Vagina (tissue), 2 donors: ENCODE measurements at places on chromosomes 2 and 18. TPM values are rescaled to one million over a fixed set of nuclear protein-coding genes. Genes with fewer than 3 reads are reported as not detected.

- H3K4me3 ChIP-seq: no peak overlapping the region
- H3K4me1 ChIP-seq: no peaks in the 10 kb centered on the region
- no peak for DNase-seq
- H3K36me3 ChIP-seq: no peaks in the 10 kb centered on the region
- H3K27me3 ChIP-seq: no peaks in the 10 kb centered on the region
- H3K27ac ChIP-seq: no peak overlapping the region
Measured at GRCh38 chr2:177484180-177484795, 91.7 kb downstream of the AGPS start.

- no peak overlapping the region for H3K4me3 ChIP-seq
- no peaks in the 10 kb centered on the region for H3K4me1 ChIP-seq
- no peak overlapping the region for H3K27ac ChIP-seq
Measured at GRCh38 chr18:34651586-34652369, 58.3 kb upstream of the DTNA start.

DNA sequence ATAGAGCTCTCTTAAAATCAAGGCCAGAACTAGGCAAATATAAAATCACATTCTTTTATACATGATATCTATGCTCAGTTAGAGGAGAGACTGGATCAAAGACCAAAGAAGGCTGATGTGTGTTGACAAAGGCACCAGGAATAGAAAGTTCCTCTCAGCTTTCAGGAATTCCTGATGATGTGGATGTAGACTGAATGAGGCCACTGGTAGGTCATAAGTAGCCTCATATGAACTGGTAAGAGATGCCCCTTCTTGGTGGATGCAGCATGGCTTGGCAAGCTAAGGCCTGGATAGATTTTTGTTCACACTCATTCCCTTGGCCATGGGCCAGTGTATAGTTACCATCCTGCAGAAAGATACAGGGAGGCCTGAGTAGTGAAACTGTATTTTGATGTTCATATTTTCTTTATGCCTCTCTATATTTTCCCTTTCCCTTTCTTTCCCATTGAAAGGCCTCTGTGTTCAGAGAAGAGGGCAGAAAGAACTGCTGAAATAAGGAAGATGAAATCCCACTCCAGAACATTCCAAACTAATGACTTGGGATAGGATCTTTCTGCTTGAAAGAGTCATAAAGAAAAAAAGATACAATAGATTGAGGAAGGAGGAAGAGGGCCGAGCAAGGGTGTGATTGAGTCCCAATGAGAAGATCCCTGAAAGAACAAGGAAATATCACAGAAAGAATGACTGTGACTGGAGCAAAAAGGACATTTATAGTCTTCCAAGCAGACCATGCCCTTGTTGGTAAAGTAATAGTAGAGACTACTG lies 2182.7 kb upstream of the PIK3C3 start:
- no peak overlapping the region for H3K27ac ChIP-seq
- no peaks in the 10 kb centered on the region for H3K36me3 ChIP-seq
- H3K4me1 ChIP-seq: no peaks in the 10 kb centered on the region
- no peaks in the 10 kb centered on the region for H3K27me3 ChIP-seq
- H3K4me3 ChIP-seq: no peak overlapping the region

- H3K4me1 ChIP-seq: peaks cover 12% of the 10 kb centered on the region
- no peak overlapping the region for H3K4me3 ChIP-seq
- no peak overlapping the region for H3K27ac ChIP-seq
Measured at GRCh38 chr2:238376884-238377391, 49.8 kb upstream of the ASB1 start.

- no peak overlapping the region for H3K27ac ChIP-seq
- no peak for DNase-seq
- H3K4me3 ChIP-seq: no peak overlapping the region
- no peaks in the 10 kb centered on the region for H3K36me3 ChIP-seq
- no peaks in the 10 kb centered on the region for H3K27me3 ChIP-seq
- no peaks in the 10 kb centered on the region for H3K4me1 ChIP-seq
Measured at GRCh38 chr18:5421981-5422380, 121.8 kb downstream of the EPB41L3 start.

DNA sequence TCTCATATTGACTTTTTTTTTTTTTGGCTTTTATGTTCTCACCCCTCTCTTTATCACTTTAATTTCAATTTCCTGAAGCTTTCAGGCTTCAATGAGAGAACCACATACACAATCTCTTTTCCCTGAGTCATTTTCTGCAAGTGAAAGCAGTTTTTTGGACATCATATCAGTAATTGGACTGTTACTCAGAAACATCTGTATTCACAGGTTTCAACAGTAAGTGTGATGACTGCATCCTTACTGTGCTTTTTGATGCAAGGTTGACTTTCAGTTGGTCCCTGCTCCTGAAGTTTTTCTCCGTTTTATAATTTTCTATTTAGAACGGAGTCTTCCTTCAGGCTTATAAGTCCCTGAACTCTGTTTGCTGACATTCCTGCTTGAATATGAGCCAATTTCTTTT lies 70.5 kb upstream of the CCBE1 start:
- H3K4me1 ChIP-seq: no peaks in the 10 kb centered on the region
- no peak for DNase-seq
- H3K4me3 ChIP-seq: no peak overlapping the region
- no peaks in the 10 kb centered on the region for H3K36me3 ChIP-seq
- no peaks in the 10 kb centered on the region for H3K27me3 ChIP-seq

The TWIST2 gene
- total RNA-seq: 214 TPM

The LRP1B gene
- total RNA-seq: 8.8 TPM

The CXCR4 gene
- 39.5 TPM for total RNA-seq

The DLGAP1 gene
- total RNA-seq: 3.2 TPM

- H3K36me3 ChIP-seq: no peaks in the 10 kb centered on the region
- no peaks in the 10 kb centered on the region for H3K27me3 ChIP-seq
- no peak overlapping the region for H3K27ac ChIP-seq
- H3K4me1 ChIP-seq: no peaks in the 10 kb centered on the region
- DNase-seq: no peak
Measured at GRCh38 chr2:175463589-175464310, 282.2 kb upstream of the ATP5MC3 start.

The PAX3 gene
- not detected for total RNA-seq

DNA sequence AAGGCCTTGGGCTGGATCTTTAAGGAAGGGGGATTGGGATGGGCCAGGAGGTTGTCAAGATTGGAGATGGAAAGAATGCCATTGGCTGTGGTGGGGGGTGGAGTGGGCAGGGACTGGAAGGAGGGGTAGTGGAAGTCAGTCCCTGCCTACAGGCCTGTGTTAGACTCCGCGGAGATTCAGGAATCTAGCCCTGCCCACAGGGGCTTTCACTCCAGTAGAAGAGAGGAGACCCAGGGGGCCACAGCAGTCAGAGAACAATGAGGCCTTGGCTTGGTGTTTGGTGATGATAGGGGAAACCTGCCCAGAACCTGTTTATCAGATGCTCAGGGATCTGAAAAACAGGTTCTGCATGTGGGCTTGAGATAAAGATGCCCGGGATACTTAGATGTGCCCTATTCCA lies 6.1 kb downstream of the STEAP3 start:
- no peak overlapping the region for H3K4me3 ChIP-seq
- no peak for DNase-seq
- H3K27me3 ChIP-seq: no peaks in the 10 kb centered on the region
- no peaks in the 10 kb centered on the region for H3K36me3 ChIP-seq

GRCh38 chr18:36543991-36544725 lies 246.6 kb downstream of the FHOD3 start:
- no peaks in the 10 kb centered on the region for H3K4me1 ChIP-seq
- H3K27me3 ChIP-seq: no peaks in the 10 kb centered on the region
- H3K27ac ChIP-seq: no peak overlapping the region
- DNase-seq: peak; percentile 88
- no peak overlapping the region for H3K4me3 ChIP-seq

DNA sequence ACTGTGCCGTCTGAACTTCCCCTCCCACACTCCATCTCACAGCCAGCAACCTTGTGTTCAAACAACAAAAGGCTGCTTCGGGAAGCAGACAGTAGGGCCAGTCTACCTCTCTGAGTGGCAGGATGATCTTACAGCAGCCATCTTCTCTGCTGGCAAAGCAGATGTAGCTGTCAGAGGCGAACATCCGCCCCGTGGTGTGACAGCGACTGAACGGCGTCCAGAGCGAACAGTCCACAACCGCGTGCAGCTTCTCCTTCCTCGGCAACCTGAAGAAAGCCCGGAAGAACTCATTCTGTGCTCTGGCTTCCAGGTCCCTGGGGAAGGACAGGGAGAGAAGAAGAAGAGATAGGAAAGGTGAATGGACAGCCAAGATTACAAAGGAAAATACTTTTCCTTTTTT lies 38.0 kb downstream of the RPL31 start:
- H3K4me1 ChIP-seq: no peaks in the 10 kb centered on the region
- DNase-seq: no peak
- H3K4me3 ChIP-seq: no peak overlapping the region
- no peaks in the 10 kb centered on the region for H3K27me3 ChIP-seq
- H3K27ac ChIP-seq: no peak overlapping the region
- peaks cover 35% of the 10 kb centered on the region for H3K36me3 ChIP-seq

The SLC9A2 gene
- total RNA-seq: not detected

The EIF4E2 gene
- total RNA-seq: 17.9 TPM

- H3K4me3 ChIP-seq: no peak overlapping the region
- H3K27ac ChIP-seq: peak overlapping the region; percentile 85
- DNase-seq: no peak
- H3K27me3 ChIP-seq: no peaks in the 10 kb centered on the region
- H3K36me3 ChIP-seq: no peaks in the 10 kb centered on the region
- H3K4me1 ChIP-seq: peaks cover 80% of the 10 kb centered on the region
Measured at GRCh38 chr2:127096280-127096679, 10.7 kb downstream of the BIN1 start.

GRCh38 chr2:158484892-158485556 lies 28.3 kb downstream of the PKP4 start:
- DNase-seq: no peak
- peaks cover 38% of the 10 kb centered on the region for H3K4me1 ChIP-seq
- H3K36me3 ChIP-seq: no peaks in the 10 kb centered on the region
- no peak overlapping the region for H3K4me3 ChIP-seq
- no peak overlapping the region for H3K27ac ChIP-seq

GRCh38 chr2:184201246-184201645 lies 397.1 kb upstream of the ZNF804A start:
- no peak overlapping the region for H3K4me3 ChIP-seq
- H3K4me1 ChIP-seq: no peaks in the 10 kb centered on the region
- no peak overlapping the region for H3K27ac ChIP-seq
- no peaks in the 10 kb centered on the region for H3K36me3 ChIP-seq
- no peaks in the 10 kb centered on the region for H3K27me3 ChIP-seq
- no peak for DNase-seq

DNA sequence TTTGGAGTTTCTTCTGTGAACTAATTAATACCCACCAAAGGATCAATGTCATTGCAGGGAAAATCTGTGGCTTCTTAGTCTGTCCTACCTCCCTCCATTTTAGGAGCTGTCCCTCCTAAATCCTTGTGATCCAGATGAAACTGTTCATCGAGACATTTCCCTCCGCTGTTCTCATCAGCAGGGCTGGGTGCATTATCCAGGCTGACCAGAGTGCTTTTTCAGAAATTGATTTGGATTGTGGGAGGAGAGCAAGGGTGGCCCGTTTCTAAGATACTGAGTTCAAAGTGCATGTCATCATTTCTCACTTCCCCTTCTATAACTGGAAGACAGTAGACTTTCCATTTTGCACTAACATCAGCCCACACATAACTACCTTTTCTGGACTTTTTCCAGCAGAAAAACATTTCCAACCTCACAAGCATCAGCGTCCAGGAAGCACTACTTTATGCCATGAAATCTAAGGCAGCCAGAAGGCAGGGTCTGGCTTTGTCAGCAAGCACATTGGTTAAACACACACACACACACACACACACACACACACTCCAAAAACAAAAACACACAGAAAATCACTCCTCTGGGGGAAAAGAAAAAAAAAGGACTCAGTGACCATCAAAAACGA lies 94.1 kb downstream of the ANKRD44 start:
- no peaks in the 10 kb centered on the region for H3K36me3 ChIP-seq
- peaks cover 27% of the 10 kb centered on the region for H3K4me1 ChIP-seq
- no peak for DNase-seq
- no peaks in the 10 kb centered on the region for H3K27me3 ChIP-seq
- no peak overlapping the region for H3K27ac ChIP-seq
- H3K4me3 ChIP-seq: no peak overlapping the region
